Spinal cord (tissue), 10 donors: ENCODE measurements at places on chromosomes 16 and 17.

DNA sequence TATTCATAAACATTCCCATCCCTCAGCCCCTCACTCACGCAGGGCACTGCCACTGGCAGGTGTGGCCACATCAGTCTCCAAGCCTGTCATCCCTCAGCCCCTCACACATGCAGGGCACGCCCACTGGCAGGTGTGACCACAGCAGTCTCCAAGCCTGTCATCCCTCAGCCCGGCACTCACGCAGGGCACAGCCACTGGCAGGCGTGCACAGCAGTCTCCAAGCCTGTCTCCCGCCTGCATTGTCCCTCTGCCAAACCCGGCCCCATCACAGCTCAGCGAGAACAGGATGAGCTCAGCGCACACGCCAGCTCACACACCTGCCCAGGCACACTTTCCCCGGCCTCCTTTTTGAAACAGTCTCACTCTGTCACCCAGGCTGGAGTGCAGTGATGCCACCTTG, 11.4 kb upstream of the KREMEN2 start:
- DNase-seq, result no peak

DNA sequence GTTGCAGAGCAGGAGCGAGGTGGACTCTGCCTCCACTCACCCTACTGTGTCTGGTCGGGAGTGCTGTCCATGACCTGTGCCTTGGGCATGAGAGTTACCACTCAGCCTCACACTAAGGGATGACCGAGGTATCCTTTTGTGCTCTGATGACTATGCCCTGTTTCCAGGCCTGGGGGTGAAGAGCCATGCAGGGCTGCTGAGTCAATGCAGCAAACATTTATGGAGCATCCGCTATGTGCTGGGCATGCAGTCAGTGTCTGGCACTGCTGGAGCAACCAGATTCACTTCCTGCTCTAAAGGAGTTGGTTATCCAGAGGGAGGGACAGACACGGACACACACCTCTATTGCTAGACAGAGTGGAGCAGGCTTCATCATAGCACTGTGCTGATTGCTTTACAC, 7.6 kb upstream of the HNF1B start:
- DNase-seq, result no peak

DNA sequence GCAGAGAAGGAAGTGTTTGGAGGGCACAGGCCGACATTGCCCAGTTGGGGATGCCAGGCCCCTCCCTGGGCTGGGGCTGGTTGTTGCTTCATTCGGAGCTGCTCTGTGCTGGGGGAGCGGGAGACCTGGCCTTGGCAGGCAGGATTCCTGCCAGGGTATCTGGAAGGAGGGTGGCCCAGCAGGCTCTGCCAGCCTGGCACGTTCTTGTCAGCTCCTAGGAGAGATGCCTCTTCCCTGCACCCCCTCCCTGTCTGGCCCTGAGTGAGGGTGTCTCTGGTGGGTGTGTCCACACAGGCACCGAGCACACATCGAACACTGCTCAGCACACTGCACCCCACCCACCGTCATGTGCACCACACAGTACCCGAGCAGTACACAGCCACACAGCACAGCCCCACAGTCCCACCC, 35.2 kb downstream of the ARHGAP23 start:
- DNase-seq, result no peak

- DNase-seq, result no peak
These were observed 30.8 kb upstream of the ABCA5 start for GRCh38 chr17:69357701-69358100.

GRCh38 chr16:73206151-73206707, 158.3 kb upstream of the ZFHX3 start:
- DNase-seq, result no peak

GRCh38 chr16:25060920-25061319, 45.8 kb upstream of the ARHGAP17 start:
- no peak for DNase-seq

GRCh38 chr17:35243561-35244340, 879 bp downstream of the SLFN5 start:
- peak; percentile 29 for DNase-seq

GRCh38 chr17:68599091-68599490, 2.1 kb downstream of the FAM20A start:
- no peak for DNase-seq

- no peak for DNase-seq
These were observed 7.3 kb upstream of the ZDHHC7 start for GRCh38 chr16:85018529-85019236.

- no peak for DNase-seq
These were observed 207.6 kb downstream of the NPIPB11 start for GRCh38 chr16:29198731-29199521.

DNA sequence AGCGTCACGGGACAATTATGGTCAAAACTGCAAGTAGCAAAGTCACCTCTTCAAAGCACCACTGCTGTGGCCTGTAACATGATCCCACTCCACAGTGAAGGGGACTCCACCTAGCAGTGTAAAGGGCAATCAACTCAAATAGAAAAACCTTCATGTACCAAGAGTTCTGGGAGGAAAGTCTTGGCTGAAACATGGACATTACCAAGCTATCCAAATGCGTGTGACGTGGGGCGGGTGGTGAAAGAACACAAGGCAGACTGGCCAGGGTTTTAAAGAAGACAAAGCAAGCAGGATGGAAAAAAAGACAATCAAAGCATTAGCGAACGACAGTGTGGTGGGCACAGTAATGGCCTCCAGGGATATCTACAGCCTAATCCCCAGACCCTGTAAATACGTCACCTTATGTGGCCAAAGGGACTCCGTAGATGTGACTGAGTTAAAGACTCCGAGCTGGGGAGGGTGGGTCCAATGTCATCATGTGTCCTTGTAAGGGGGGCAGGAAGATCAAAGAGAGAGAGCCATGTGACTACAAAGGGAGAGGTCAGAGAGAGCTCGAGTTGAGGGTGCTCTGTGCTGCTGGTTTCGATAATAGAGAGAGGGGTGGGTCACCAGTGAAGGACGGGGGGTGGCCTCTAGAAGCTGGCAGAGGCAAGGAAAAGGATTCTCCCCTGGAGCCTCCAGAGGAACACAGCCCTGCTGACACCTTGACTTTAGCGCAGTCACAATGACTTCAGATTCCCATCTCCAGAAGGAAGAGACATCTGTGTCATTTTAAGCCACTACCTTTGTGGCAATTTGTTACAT, 6.0 kb downstream of the HSDL1 start:
- DNase-seq, result no peak

DNA sequence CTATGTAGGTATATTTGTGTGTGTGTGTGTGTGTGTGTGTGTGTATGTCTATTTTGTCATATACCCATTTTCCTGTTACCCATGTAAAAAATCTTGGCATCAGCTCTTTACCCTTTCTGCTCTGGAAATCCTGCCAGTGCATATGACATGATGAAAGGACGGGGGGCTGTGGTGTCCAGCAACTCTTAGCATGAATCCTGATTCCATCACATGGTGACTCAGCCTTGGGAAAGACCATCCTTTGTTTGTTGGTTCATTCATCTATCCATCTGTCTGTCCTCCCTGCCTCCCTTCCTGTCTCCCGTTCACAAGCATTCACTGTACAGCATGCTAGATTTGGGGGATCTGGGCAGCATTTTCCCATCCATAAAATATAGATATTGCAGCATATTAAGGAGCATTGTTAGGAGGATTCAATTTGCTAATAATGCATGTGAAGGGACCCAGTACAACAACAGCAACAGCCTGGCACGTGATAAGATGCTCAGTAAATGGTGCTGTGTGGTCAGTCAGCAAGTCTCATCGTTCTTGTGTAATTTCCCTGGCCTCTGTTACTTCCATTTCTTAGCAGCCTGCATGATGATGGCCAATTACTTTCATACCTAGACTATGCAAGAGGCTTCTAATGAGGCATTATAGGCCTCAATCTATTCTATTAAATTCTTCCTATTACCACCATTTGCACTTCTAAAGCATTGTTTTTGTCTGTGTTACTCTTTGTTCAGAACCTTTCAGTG, 191.0 kb downstream of the PRKCA start:
- no peak for DNase-seq
